ENCODE measurements at places on chromosomes 7 and 10. TPM values are rescaled to one million over a fixed set of nuclear protein-coding genes. Genes with fewer than 3 reads are reported as not detected.
A peak's percentile ranks its signal among the peaks of the same experiment; 100 is the strongest.

GRCh38 chr7:35467456-35467978, 213.6 kb upstream of the TBX20 start:
- DNase-seq, result no peak

GRCh38 chr7:33346055-33346454, 216.7 kb downstream of the BBS9 start:
- DNase-seq, result no peak

- no peak for DNase-seq
These were observed 167.4 kb downstream of the SKAP2 start for GRCh38 chr7:26696978-26697377.

The KCNIP2 gene
- not detected for total RNA-seq

DNA sequence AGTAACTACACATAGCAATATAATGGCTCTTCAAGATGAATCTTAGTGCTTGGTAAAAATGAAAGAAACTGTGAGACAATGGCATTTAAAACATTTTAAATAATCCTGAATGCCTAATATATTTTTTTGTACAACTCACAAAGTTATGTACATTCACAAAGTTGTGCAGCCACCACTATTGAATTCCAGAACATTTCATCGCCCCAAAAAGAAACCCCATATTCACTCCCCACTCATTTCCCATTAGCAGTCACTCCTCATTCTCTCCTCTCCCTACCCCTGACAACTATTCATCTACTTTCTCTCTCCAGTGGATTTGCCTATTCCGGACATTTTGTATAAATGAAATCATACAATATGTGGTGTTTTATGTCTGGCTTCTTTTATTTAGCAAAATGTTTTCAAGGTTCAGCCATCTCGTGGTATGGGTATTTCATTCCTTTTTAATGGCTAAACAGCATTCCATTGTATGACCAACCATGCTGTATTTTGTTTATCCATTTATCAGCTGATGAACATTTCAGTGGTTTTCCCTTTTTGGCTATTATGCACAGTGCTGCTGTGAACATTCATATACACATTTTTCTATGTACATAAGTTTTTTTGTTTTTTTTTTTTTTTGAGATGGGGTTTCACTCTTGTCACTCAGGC, 34.7 kb downstream of the ENTPD7 start:
- no peak for DNase-seq

GRCh38 chr10:103600325-103600724, 106.8 kb downstream of the NEURL1 start:
- DNase-seq, result no peak

- DNase-seq, result peak; percentile 42
These were observed 13.8 kb upstream of the CYP3A5 start for GRCh38 chr7:99693427-99694200.

DNA sequence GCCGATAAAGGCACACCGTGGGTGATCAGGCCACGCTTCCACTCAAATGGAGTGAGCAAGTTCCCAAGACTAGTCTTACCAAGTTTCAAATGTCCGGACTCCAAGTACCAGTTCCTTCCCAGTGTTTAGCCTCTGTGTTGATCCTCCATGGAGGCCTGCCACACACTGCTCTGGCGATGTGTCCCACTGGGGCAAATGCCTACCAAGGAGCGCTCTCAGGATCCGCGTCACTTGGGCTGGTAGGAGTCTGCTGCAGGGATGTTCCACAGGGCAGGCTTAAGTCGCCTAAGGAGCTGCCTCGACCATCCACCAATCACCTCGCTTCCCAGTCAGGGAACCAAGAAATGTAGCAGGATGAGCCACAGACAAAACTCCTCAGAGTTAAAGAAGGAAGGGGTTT, 17.4 kb upstream of the MRLN start:
- no peak for DNase-seq

DNA sequence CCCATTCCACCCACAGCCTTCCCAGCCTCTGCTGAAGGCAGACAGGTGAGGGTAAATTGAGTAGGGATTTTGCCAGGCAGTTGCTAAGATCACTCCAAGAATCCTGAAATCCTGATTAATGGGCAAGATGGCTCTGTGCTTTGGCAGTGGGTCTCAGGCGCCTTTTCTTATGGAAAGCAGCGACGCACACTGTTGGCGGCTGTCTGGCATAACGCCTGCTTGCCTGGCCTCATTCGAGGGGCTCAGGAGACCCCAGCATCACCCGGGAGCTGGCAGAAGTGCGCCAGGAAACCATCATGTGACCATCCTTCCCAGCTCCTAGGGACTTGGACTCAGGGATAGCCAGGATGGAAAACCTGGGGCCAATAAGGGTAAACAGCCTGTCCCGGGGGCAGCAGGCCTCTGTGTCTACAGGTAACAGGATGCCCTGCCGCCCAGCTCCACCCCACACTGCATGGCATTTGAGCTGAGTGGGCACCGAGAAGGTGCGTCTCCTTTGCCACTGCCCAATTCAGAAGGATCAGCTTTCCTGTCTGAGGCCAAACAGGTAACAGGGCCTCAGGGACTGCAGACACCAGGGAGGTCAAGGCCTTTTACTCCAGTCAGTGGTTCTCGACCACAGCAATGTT, 98.6 kb downstream of the FAM53B start:
- DNase-seq, result no peak

The HOXA13 gene
- total RNA-seq, result 15.6 TPM

The HPSE2 gene
- 18.8 TPM for total RNA-seq

GRCh38 chr7:44618753-44619152, 12.3 kb downstream of the OGDH start:
- DNase-seq, result peak; percentile 68

DNA sequence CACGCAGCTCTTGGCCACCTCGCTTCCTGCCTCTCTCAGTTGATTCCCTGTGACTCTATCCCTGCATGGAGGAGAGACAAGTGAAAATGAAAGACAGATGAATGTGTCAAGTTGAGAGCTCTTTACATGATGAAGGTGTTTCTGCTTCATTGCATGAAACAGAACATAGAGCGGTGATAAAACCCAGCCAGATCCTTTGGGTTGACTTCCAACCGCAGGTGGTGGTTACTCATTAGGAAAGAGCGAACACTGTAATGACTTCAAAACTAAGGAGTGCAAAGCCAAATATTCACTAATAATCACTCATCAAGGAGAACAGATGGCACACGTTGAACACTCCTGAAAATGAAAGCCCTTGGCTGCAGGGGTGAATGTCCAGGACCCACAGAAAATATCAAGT, 31.8 kb upstream of the WDR11 start:
- DNase-seq, result no peak

GRCh38 chr7:132102942-132103341, 473.3 kb downstream of the PLXNA4 start:
- DNase-seq, result no peak

GRCh38 chr7:151869455-151869854, 7.5 kb downstream of the PRKAG2 start:
- no peak for DNase-seq

DNA sequence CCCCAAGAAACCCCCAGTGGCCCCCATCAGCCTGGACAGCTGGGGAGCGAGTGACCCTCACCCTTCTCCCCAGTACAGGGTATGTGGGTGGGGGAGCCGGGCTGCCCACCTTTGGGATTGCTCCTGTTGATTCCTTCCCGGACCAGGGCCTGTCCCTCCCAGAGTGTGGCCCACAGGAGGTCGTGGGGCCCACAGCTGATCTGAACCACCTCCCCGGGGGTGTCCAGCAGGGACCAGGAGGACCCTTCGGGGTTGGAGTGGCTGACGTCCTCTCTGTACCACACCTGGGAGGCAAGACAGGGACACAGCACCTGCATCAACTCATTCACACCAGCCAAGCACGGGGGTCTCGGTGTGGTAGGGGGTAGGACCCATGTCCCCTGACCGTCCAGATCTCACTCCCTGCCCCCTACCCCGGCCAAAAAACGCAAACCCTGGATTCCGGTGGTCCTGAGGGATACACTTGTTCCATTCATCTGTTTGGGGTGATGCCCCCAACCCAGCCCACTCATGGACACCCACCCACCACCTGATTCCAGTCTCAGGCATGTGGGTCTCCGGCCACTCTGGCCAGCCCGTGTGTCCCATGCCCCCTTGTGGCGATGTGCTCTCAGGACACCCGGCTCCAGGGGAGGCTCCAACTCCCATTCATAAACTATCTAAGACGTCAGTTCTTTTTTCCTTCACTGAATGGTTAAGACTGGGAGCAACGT, 10.9 kb downstream of the TECPR1 start:
- DNase-seq, result no peak

The KAZALD1 gene
- 11.8 TPM for total RNA-seq

The PAX4 gene
- total RNA-seq, result 2.9 TPM

DNA sequence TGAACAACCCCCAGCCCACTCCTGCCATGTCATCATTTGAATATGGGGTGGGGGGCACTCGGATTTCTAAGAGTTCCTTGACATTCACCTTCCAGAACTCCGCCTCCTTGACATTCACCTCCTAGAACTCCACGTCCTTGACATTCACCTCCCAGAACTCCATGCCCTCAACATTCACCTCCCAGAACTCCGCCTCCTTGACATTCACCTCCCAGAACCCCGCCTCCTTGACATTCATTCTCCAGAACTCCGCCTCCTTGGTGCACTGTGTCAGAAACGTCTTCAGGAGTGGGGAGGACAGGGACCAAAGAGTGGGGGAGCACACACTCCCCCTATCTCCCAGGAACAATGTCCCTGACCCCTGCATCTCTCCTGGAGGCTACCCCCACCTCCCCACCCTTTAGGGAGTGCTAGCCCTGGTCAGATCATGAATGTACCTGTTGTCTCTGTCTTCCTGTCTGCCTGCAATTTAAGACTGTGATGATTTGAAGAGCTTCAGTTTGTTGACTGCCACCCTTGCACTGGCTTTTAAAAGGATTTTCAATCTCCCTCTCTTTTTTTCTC, 110.1 kb downstream of the NPTX2 start:
- no peak for DNase-seq
